GM12892 (cell line): ENCODE measurements at places on chromosomes 4 and X.
A peak's percentile ranks its signal among the peaks of the same experiment; 100 is the strongest.

DNA sequence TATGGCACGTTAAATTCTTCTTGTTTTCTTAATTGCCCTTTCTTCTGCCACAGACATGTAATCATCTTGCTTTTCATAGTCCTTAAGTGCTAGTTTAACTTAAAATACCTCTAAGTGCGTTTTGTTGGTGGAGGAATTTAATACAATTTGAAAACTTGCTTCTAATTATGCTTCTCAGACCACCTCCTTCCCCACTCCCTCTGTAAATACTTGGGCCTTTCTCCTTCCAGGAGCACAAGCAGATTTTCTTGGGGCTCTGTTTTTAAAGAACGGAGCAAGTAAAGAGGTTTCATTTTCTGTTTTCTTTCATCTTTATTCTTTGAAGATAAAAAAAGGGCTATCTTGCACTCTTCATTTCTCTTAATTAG, 559 bp upstream of the PCDH18 start:
- no peak for DNase-seq

DNA sequence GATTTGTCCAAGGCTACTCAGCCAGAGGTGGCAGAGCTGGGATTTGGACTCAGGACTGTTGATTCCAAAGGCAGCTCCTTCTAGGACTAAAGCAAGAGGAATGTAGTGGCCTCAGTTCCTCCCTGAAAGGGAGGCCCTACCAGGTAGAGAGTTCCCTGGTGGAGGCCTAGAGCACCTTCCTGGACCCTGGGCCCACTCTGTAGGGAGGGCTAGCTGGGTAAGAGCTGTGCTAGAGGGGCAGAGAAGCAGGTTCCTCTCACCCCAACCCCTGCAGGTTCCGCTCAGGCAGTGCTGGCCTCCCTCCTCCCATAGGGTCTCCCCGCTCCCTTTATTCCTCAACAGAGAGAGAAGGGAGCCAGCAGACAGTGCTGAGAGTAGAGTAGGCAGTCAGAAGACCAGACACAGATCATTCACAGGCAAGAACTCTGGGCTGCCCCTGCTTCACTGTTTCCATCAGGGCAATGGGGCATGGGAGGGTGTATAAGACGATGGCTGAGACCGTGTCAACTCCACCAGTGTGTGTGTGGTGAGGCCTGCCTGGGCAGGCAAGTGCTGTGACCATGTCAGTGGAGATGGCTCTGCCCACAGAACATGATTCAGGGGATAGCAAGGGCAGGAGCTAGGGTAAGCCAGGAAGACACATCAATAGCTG, 12.4 kb upstream of the PJA1 start:
- DNase-seq = no peak

DNA sequence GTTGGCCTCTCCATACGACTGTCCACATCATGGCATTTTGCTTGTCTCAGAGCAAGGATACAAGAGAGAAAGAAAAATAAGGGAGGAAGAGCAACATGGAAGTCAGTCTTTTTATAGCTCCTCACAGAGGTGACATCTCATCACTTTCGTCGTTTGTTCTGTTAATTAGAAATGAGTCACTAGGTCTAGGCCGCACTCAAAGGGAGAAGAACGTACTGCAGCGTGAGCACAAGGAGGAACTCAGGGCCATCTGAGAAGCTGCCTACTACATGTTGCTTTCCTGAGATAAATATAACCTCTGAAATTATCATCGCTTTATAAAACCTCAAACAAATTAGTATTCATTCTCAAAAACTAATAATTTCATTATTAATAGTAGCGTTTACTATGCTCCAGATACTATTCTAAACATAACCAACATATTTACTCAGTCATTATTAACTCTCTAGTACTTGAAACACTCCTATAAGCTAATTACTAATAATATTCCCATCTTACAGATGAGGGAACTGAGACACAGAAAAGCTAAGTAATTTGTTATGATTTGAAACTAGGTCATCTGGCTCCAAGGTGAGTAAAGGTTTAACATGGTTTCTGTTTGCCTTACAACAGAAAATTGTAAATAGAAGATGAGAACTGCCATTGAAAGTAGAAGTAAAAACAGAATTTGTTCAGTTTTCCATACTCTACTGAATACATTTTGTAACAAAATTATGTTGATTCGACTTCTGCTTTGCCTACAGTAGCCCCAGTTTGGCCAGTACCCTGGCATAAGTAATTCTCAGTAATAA, 213.2 kb upstream of the UGT8 start:
- no peak for DNase-seq

GRCh38 chr4:176333076-176333475, 13.3 kb downstream of the SPCS3 start:
- no peak for DNase-seq

DNA sequence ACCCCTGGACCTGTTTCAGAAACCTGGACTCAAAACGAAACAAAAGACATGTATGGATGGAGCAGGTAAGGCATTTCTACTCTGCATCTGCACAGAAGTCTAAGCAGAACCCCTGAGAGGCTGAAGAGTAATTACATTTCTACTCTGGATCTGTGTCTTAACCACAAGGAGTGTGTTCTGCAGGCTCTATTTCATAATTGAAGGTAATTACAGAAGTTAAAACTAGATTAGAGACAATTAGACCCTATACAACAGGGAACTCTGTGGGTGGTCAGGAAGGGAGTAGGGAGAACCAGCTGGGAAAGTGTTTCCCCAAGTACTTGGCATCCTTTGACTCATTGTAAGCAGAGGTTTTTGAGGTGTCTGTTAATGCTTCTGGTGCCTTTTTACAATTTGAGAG, 69.8 kb downstream of the IGSF1 start:
- no peak for DNase-seq

GRCh38 chr4:151530230-151530629, 121.3 kb downstream of the FHIP1A start:
- DNase-seq = no peak

- no peak for DNase-seq
These were observed 1.8 kb upstream of the CUL4B start for GRCh38 chrX:120562569-120562926.

DNA sequence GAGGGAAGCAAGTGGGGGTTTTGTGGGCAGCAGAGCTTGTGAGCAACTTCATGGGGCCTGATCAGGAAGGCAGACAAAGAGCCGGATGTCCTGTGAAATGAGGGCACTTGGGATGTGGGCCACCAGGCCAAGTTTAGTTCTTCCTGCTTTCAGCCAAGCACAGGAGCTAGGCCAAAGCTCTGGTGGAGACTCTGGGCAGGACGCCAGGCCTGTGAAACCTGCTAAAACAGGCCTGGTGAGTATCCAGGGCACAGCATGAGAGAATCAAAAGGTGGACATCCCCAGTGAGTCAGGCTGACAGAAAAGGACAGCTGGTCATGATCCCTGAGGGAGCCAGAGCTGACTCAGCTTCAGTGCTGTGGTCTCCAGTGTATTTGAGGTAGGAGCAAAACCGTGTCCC, 95.7 kb downstream of the NPNT start:
- DNase-seq = no peak

DNA sequence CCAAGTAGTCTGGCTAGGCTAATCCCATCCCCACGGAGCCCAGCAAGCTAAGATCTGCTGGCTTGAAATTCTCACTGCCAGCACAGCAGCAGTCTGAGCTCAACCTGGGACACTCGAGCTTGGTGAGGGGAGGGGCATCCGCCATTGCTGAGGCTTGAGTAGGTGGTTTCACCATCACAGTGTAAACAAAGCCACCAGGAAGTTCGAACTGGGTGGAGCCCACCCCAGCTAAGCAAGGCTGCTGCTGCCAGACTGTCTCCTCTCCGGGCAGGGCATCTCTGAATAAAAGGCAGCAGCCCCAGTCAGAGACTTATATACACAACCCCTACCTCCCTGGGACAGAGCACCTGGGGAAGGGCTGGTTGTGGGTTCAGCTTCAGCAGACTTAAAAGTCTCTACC, 639.6 kb downstream of the IQCM start:
- no peak for DNase-seq

DNA sequence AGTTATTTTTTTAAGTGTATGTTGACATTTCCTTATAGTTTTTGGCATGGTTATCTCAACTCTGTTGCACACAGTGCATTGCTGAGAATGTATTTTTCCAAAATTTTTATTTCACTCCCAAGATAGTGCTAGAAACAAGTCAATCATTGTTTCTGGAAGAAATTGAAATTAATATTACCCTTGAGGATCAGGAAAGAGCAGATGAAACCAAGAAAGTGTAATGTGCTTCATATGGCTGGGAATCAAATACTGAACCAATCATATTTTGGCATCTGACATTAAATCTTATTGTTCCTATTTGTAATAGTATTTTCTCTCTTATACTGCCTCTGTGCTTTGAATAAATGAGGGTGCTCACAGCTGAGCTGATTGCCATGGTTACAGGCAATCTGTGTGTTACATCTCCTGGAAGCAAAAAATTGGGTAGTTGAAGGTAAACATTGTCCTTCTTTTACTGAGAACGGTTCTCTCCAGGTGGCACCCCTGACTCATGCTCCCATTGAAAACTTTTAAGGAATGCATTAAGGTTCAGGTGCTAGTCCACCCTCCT, 358.2 kb upstream of the NR3C2 start:
- DNase-seq = no peak

DNA sequence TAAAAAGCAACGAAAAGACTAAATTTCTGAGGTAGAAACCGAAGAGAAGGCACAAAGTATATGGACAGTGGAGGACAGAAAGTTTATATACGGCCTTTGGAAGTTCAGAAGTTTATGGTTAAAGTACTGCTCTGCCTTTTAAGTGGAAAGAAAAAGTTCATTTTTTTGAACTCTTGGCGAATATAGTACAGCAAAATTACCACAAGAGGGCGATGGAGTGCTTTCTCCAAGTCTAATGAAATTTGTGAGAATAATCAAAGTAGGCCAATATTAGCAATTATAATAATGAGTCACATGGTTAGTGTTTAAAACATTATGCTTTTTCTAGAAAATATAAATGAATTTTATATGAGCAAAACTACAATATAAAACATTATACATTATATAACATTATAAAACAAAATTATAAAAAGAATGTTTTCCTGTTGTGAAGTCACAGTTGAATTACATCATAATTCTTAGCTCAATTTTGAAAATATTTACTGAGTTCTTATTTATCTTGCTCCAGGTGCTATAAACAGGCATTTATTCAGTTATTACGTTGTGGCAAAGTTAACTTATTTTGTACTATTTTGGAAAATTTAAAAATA, 136.2 kb upstream of the BMPR1B start:
- peak; percentile 8 for DNase-seq

DNA sequence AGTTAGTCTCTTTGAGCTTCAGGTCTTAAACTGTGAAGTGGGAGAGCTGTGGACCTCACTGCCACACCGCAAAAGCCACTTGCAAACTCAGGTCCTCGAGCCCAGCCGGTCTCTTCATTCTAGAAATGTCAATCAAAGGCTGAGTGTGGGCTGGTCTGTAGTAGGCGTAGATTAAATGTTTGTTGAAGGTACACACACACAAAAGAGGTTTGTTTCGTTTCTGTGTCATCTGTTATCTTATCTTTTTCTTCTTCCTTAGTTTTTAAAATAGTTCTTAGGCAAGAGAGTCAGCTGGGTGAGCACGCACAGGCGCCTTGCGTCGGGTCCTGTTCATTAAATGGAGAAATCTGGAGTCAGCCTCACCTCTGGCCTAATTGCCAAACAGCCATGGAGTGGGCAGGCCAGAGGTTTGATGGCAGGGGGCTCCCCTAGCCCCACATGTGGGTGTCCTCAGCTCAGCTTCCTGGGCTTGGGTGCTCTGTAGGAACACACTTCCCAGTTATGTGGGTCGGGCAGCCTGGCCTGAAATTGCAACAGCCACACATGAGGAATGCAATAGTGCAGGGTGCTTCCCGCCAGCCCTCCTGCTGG, 836 bp upstream of the PSAPL1 start:
- DNase-seq = no peak

GRCh38 chrX:155997436-155997835, at the start of gene IL9R:
TSS of gene IL9R (plus strand) at chrX:155997696. CDS start at chrX:155997760, 64 bp downstream.
- peak; percentile 21 for DNase-seq

GRCh38 chr4:147815741-147816140, 83.9 kb downstream of the ARHGAP10 start:
- DNase-seq = no peak

DNA sequence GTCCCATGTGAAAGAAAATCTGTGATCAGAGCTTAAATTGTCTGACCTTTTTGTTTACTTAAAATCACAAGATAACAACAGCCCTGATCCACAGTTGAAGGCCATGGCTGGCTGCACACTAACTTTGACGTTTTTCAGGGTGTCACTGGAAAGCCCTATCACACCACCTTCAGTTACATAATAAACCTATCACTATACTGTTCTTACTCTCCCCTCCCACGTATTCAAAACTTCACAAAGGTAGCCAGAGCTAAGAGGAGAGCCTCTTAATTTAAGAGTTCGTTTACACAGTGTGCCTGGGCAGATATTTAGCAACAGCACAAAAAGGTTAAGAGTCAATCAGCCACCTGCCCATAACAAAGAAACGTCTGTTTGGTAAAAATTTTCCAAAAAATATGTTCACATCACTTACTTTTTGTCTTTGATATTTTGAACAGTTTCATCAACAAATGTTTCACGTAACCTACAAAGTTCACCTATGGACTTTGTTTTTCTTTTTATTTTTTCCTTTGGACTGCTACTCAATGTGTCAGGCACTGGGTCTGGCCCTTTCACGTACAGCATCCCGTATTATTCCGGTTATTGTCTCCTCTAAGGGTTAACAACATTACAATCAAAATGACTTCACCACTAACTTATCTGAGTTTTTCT, 25.0 kb downstream of the RFC1 start:
- DNase-seq = no peak

DNA sequence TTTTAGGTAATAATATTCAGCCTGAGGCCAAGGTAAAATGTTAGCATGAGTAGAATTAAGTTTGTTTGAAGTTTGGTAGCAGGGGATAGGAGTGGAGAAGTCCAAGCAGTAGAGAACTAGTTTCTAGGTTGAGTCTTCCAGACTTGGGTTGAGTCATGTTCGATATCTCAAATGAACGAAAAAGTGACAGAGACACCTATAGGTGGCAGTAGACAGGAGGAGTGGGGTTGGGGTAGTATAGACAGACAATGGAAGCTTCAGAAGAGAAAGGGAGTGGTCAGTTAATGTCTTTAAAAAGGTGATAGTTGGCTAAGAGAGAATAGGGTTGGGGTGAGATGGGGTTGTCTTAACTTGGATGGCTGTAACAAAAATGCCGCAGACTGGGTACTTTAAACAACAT, 58.7 kb upstream of the EMCN start:
- no peak for DNase-seq

DNA sequence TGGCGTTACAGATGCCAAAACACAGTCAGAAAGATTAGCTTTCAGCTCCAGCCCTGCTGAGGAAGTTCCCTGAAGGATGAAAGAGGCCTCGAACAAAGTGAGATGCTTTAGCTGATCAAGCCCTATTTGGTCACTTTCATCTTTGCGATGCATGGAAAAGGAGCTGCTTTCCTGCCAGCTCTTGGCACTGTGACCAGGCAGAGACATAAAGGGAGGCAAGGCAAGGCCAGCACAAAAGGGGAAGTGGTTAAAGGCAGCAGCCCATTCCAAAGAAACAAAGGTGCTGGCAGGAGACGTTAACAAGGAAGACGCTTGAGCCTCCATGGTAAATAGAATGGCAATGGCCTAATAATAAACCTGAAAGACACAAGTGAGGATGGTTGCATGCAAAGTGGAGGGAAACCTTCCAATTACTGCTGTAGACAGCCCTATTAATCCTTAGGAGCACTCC, 617.1 kb upstream of the INTU start:
- no peak for DNase-seq

GRCh38 chr4:124526769-124527168, 185.8 kb downstream of the ANKRD50 start:
- no peak for DNase-seq
